ENCODE measurements at places on chromosomes 4 and X. TPM values are rescaled to one million over a fixed set of nuclear protein-coding genes. Genes with fewer than 3 reads are reported as not detected.

The RPL39 gene
- 1,140 TPM for total RNA-seq

The YY2 gene
- total RNA-seq = 0.46 TPM

The STPG2 gene
- 0.43 TPM for total RNA-seq

The CT55 gene
- total RNA-seq = not detected

The GALNT7 gene
- total RNA-seq = 5.1 TPM

The PAGE2B gene
- not detected for total RNA-seq

The GLUD2 gene
- 1.5 TPM for total RNA-seq

The GPR50 gene
- not detected for total RNA-seq

The RPA4 gene
- 0.19 TPM for total RNA-seq

The SPANXN4 gene
- total RNA-seq = not detected

DNA sequence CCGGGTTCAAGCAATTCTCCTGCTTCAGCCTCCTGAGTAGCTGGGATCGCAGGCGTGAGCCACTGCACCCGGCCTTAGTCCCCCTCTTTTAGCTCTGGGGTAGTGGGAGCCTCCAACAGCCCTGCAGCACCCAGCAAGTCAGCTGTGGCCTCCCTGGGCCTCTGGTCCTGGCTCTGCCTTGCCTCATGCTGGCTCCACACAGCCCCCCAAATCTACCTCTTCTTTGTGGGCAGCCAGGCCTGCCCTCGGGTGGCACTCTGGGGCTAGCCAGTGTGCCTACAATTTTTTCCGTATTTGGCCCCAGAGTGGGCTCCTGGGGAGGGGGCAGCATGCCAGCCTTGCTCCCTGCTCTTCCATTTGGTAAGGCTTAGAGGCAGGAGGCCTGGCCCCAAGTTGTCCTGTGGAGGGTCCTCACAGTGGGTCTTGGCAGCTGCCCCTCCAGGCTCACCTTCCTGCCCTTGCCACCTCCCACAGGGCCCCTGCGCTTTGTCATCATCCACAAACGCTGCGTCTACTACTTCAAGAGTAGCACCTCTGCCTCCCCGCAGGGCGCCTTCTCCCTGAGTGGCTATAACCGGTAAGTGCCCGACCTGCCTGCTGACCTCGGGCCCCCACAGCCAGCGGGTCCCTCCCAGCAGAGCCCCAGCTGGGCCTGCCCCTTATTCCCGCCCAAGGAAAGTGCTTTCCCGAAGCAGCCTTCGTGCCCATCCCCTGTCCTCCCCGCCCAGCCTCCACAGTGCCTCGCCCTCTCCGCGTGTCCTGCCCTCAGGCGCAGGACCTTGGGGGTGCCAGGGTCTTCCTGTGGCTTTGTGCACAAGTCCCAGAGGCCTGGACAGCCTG lies 21.0 kb upstream of the ADD1 start:
- peak; percentile 25 for DNase-seq

DNA sequence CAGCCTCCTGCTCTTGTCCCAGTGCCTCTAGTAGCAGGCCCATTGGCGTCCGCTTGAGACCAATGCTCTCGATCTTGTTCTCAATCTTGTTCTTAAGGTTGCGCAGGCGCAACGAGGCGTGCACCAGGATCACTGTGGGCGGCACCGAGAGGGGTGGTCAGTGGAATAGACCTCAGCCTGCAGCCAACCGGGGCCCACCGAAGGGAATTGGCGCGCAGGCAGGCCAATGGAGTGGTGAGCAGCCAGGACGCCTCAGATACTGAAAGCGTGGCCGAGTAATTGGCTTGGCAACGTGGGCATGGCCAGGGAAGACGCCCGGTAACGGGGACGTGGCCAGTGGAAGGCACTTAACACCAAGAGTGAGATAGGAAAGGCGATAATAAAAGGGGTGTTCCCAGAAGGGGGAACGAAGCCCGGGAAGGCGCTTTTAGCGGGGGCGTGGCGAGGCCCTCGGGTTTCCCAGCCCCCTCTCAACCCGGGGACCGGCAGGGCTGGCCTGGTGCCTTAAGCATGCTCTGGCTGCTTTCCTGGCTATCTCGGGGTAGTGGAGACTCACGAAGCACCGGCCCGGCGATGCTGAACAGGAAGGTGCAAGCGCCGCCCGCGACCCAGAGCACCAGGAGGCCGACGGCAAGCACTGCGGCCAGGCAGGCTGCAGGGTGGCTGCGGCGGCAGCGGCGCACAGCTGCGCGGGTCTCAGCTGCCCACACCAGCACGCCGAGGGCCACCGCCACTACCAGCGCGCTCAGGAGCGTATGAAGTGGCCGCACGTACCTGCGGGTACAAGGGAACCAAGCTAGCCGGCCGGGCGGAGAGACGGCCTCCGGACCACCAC lies 1.7 kb downstream of the PRAF2 start:
- DNase-seq = peak; percentile 83

GRCh38 chr4:158722291-158722916 lies 792 bp downstream of the PPID start:
- no peak for DNase-seq

DNA sequence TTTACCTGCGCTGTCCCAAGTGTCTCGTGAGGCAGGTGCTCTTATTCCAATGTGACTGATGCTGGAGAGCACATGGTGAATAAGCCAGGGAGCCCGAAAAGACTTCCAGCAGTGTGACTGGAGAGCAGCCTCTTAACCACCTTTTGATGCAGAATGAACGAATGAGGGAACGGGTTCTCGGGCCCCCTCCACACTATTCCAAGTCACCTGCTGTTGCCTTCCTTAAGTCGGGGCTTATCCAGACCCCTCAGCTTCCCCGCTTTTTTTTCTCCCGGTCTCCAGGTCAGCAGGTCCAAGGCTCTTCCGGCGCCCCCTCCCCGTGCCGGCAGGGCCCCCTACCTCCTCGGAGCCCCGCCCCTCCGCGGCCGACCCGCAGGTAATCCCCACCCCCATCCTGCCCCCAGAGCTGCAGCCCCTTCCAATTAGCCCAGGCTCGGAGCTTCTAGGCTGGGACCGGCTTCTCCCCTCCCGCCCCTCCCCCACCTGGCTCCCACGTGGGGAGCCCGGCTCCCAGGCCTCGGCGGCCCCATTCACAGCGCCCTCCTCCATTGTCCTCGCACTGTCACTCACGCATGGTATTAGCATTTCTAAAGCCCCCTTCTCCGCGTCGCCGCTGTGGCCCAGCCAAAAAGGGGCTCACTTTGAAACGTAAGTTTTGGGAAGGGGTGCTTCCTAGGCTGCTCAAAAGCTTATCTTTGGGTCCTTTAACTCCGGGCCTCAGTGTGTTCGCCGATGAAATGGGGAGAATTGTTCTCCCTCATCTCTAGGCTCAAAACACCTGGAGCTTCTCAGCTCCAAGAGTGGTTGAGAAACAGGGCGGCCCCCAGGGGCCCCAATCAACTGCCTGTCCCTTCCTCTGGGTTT lies 56.2 kb upstream of the PJA1 start:
- no peak for DNase-seq

- DNase-seq = no peak
Observed at GRCh38 chr4:40256817-40257216, 60.0 kb downstream of the RHOH start.

- no peak for DNase-seq
Observed at GRCh38 chrX:68186552-68187262, 246.6 kb downstream of the OPHN1 start.

GRCh38 chrX:140439476-140439875 lies 65.4 kb downstream of the SOX3 start:
- DNase-seq = no peak

DNA sequence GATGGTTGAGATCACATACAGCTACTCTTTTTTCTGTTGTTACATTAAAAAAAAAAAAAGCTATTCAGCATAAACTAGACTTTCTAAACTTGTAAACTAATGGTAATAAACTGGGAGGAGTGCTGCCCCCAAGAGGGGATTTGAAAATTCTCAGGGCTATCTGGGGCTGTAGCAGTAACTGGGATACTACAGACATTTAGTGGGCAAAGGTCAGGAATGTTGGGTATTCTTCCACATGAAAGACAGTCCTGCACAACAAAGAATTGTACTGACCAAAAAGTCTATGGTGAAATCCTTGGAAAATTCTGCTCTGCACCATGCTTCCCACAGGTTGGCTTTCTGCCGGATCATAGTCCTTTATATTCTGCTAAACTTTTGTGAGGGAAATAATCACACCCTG lies 232.6 kb upstream of the BOD1L1 start:
- no peak for DNase-seq

GRCh38 chr4:24657768-24658617 lies 73.6 kb upstream of the DHX15 start:
- DNase-seq = no peak

DNA sequence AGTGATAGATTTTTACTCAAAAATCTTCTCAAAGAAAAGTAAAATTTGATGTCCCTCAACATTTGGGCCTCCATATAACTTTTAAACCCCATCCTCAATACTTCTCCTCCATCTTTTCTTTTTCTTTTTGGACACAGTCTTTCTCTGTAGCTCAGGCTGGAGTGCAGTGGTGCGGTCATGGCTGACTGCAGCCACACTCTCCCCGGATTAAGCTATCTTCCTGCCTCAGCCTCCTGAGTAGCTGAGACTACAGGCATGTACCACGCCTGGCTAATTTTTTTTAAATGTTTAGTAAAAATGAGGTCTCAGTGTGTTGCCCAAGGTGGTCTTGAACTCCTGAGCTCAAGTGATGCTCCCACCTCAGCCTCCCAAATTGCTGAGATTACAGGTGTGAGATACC lies 33.1 kb downstream of the KDM6A start:
- DNase-seq = no peak

DNA sequence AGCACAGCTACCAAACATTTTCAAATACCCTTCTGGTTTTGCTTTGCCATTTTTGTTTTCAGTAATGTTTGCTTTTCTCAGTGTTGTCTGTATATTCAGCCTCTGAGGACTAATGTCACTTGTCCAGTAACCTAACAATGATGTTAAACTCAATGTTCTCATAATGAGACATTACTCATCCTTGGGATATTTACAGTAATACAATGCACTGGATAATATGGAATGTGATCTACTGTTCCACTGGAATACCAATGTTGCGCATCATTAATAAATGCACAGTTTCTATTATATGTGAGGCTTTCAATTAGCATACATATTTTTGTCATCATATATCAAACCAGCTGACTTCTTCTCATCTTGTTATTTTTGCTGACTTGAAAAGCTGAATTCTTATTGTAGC lies 259.1 kb downstream of the SH2D1A start:
- no peak for DNase-seq

Data from Right ventricle myocardium inferior (tissue), 1 donor.